NCI-H1694 (cell line): ENCODE measurements at places on chromosomes 3 and 15.

DNA sequence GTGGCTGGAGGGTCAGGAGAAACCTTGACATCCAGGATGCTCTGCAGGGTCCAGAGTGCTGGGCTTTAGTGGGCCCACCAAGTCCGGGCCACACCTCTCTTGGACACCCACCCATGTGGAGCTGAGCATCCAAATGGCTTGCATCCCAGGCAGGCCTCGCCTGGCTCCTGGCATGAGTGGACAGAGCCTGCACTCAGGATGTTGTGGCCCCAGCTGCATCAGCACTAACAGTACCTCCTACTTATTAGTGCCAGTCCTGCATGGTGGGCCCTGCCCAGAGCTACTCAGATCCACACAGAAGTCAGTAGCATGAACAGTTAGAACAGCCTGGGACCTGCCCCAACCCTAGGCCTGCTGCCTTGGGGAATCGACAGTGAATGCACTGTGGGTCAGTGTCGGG lies 42.2 kb upstream of the MRPS22 start:
- DNase-seq: no peak

GRCh38 chr3:195666-196065 lies 897 bp upstream of the CHL1 start:
- DNase-seq: no peak

GRCh38 chr3:40414270-40414669 lies 27.3 kb downstream of the ENTPD3 start:
- no peak for DNase-seq

- DNase-seq: no peak
Observed at GRCh38 chr3:17074559-17074958, 189.8 kb downstream of the PLCL2 start.

- DNase-seq: no peak
Observed at GRCh38 chr3:170767576-170767941, 102.4 kb downstream of the RPL22L1 start.

DNA sequence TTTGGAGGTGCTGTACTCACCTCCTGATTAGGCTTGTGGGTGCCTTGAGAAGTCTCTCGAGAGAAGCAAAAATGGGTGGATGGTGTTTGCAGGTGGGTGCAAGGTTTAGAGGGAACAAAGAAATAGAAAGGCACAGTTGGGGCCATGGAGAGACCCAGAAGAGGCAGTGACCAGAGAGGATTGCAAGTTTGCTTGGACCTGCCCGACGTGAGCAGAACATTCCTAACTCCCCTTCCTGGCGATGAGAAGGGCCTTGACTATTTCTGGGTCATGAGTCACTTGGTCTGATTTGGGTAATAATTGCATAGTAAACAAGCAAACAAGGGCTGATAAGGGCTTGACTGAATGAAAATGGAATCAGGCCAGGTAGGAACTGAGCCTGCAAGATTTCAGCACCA lies 7.0 kb upstream of the CTSH start:
- DNase-seq: no peak
